ENCODE measurements at places on chromosomes 16 and 17. TPM values are rescaled to one million over a fixed set of nuclear protein-coding genes. Genes with fewer than 3 reads are reported as not detected.

Gene ACAP1
- total RNA-seq = not detected

Gene HS3ST3B1
- 9.4 TPM for total RNA-seq

Gene HOXB4
- total RNA-seq = 0.29 TPM

Gene ST6GALNAC2
- 0.59 TPM for total RNA-seq

Gene TRAF7
- total RNA-seq = 56.1 TPM

Gene SPPL2C
- total RNA-seq = not detected
